ENCODE measurements at places on chromosomes 3 and 15.

DNA sequence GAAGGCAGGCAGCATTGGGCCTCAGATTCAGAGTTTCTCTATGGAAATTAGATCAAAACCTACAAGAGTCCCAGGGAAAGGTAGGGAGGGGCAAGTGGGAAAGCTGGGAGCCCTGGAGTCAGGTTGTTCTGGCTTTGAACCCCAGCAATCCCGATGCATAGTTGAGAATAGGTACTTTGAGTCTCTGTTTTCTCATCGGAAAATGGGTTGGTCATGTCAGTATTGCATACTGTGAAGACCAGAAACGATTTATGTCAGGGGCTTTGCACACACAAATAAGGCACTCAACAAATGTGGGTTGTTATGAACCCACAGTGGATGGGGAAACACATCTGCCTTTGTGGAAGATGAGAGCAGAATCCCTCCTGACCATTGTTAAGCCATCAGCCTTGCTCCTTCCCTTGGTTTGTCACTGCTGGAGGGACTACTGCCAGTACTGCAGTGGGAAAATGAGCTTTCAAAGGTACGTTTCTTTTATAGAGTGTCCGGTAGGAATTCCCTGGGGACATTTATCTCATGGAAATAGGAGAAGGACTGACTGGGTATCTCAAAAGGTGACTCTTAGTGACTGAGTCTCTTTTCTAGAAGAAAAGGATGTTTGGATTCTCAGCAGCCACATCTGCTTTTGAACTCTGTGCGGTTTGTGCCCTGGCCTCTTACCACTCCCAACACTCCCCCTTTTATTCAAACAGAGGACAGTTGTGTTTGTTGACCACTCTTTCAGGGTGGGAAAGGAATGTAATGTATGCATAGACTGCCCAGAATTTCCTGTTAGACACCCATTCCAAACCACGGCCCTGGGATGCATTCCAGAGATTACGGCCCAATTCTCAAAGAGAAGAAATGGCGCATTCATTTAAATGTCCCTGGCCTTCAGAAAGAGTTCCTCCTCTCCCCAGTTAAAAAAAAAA, 54.6 kb upstream of the VILL start:
- DNase-seq = no peak

- DNase-seq = no peak
These were observed 81.7 kb downstream of the MSL2 start for GRCh38 chr3:136114421-136114820.

GRCh38 chr15:90422936-90423335, 34.9 kb downstream of the IQGAP1 start:
- no peak for DNase-seq

DNA sequence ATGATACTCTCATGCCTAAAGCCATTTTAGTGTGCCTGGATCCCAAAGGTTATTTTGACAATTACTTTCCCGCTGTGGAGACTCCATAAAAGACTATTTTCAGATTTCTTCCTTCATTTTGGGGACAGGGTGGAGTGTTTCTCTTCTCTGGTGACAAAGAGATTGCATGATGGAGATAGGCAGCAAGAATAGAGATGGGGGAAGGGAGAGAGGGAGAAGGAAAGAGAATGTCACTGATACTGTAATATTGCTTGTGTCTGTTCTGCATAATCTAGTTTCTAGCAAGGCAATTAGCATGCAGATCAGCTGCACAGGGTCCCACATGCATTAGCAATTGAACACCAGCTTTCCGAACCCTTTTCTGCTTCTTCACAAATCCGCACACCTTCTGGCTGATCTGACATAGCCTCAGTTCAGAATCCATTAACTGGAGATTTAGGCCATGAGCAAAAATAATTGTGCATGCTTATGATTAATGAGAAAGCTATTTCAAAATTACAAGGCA, 222.4 kb downstream of the OXSM start:
- no peak for DNase-seq

DNA sequence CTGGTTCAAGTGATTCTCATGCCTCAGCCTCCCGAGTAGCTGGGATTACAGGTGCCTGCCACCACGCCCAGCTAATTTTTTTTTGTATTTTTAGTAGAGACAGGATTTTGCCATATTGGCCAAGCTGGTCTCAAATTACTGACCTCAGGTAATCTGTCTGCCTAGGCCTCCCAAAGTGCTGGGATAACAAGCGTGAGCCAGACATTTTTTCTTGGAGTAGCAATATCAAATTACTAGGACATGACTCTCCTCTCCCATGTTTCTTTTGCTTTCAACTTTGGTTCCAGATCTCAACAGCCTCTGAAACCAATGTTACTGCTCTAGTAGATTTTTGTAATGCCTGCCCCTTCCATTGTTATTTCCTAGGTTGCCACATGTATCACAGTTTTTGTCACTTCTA, 462.0 kb downstream of the GBE1 start:
- DNase-seq = no peak

- DNase-seq = no peak
These were observed 6.8 kb downstream of the TRNT1 start for GRCh38 chr3:3133500-3133899.

- DNase-seq = no peak
These were observed 29.3 kb downstream of the MTMR10 start for GRCh38 chr15:30962079-30962478.

- no peak for DNase-seq
These were observed 22.5 kb upstream of the TSC22D2 start for GRCh38 chr3:150385296-150386242.

GRCh38 chr3:180457225-180457624, 144.7 kb upstream of the TTC14 start:
- DNase-seq = no peak

GRCh38 chr15:93417156-93417555, 328.1 kb upstream of the RGMA start:
- DNase-seq = no peak

DNA sequence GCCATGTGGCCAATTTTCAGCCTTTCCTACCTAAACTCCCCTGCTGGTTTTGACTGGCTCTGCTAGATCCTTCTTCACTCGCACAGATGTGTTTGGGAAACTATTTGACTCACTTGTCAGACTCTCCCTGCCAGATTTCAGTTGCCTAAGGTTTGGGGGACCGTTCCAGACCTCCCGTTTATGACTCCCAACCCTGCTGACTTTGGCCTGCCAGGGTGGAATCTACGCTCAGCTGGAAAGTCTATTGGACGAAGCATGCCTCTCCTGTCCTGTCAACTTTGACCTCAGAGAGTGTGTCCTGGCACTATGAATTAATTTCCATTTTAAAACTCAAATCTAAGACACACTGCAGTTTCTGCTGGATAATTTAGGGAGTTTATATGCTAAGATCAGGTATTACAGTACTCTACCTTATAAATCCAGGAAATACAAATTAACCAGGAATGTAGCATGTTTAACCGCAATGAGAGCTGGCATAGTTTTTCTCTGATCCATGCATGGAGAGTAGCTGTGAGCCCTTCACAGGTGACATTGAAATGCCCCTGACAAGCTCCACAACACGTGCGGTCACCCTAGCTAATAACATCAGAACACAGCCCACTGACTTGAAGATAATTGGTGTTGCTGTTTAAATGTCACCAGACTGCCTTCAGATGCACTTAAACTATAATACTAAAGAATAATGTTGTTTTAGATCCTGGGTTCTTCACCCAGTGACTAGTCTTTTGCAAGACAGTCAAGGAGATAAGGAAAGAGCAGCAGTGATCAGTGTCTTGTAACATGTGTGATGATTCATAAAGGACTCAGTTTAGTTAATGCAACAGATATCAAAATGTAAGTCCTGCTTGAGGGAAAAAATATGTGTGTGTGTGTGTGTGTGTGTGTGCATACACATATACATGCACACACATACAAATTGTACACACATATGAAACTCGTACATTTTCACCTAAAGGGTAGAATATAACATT, 223.0 kb upstream of the MCTP2 start:
- no peak for DNase-seq

DNA sequence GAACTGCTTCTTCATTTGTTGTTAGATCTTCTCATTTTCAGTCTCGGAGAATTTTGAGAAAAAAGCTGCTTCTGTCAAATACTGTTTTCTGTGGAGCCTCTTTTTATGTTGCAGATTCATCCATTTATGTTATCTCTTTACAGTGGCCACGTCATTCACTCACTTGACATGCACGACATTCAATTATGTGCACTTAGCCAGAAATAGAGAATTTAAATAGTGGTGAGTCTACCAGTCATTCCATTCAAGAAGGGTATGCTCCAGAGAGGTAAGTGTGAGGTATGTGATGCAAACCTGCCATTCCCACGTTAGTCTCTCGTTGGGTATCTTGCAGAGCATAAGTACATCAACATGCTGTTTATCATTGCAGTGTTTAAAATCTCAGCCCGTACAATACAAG, 9.8 kb downstream of the ARPP19 start:
- no peak for DNase-seq

DNA sequence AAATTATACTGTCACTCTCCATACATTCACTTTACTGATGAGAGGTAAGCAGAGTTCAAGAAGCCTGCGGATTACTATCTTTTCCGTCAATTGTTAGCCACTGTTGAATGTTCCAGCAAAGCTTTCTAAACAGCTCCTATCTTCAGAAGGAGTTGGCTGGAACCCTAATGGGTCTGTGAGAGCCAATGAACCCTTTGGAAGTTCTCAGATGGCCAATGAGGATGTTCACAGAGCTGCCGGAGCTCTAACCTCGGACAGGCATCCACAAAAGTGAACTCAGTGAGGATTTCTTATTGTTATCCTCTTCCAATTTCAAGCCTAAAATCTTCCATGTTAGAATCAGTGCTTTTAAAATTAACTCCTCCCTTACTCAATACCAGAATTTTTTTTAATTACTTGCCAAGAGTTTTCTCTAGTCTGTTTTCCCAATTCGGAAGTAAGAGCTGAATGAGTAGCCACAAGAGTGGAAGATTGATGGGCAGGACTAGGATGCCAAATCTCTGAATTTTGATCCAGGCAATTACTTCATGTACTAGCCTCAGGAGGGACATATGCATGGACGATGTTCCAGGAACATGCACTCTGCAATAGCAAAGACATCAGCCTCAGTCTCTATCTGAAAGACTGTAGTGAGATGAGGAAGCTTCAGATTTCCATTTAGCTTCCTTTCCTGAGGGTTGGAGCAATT, 78.1 kb downstream of the AGBL1 start:
- no peak for DNase-seq

- peak; percentile 68 for DNase-seq
These were observed 34.1 kb upstream of the LIMD1 start for GRCh38 chr3:45560281-45560971.

Data from putamen (tissue), 1 donor.